IPS DF 6.9 (cell line): ENCODE measurements at places on chromosomes 7 and 10.

DNA sequence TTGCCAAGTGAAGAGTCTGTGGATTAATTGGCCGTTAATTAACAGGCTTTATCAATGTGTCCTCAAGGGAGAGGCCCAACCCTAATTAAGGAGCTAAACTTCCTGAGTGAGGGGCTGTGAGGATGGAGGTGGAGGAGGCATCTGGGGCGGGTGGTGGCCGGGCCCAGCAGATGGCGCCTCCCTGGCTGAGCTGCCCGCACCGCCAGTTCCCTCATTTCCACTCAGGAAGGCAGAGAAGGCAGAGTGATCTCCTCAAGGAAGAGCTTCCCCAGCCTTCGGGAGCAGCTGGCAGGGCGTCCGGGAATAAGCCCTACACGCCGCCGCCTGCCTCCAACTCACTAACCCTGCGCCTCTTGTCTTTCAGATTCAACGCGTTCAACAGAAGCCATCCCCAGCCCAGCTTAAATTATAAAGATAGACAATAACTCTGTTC, 112.2 kb downstream of the CYTH3 start:
- H3K36me3 ChIP-seq, result peaks cover 12% of the 10 kb centered on the region
- H3K4me1 ChIP-seq, result no peaks in the 10 kb centered on the region
- DNase-seq, result peak; percentile 20
- no peaks in the 10 kb centered on the region for H3K27me3 ChIP-seq
- no peak overlapping the region for H3K27ac ChIP-seq
- H3K4me3 ChIP-seq, result no peak overlapping the region

GRCh38 chr7:158858592-158859503, 2.5 kb downstream of the DYNC2I1 start:
- H3K27me3 ChIP-seq, result no peaks in the 10 kb centered on the region
- peaks cover 3% of the 10 kb centered on the region; the same call in 1 of the 2 replicates for H3K4me1 ChIP-seq
- no peak for DNase-seq
- no peak overlapping the region for H3K27ac ChIP-seq

GRCh38 chr7:13846386-13846785, 143.1 kb downstream of the ETV1 start:
- H3K4me1 ChIP-seq, result no peaks in the 10 kb centered on the region
- H3K27me3 ChIP-seq, result no peaks in the 10 kb centered on the region
- no peaks in the 10 kb centered on the region for H3K36me3 ChIP-seq
- H3K4me3 ChIP-seq, result no peak overlapping the region

- no peak overlapping the region for H3K4me3 ChIP-seq
- no peak for DNase-seq
- H3K27ac ChIP-seq, result no peak overlapping the region
Measured at GRCh38 chr7:100509231-100509630, 25.5 kb downstream of the NYAP1 start.

DNA sequence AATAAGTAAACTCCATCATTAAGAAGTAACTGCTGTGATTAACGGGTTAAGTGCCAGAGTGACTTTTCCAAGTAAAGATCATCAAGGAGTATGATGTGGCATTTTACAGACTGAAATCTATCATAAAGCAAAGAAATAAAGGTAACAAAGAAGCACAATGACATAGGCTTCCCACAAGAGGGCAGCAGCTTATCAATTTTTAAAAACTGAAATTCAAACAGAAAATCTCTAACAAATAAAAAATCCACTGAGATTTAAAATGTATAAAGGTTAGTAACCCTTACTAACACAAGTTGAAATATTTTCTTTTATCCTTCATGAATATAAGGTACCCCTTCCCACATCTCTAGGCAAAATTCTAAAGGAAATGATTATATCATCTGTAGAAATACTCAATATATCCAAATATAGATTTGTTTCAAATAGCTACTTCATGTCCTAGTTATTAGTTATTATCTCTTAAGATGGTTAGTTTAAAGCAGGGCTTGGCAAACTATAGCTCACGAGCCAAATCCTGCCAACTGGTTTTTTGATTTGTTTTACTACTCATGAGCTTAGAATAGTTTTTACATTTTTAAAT, 29.2 kb downstream of the FAM3C start:
- DNase-seq, result no peak
- H3K4me1 ChIP-seq, result no peaks in the 10 kb centered on the region
- H3K27me3 ChIP-seq, result no peaks in the 10 kb centered on the region

DNA sequence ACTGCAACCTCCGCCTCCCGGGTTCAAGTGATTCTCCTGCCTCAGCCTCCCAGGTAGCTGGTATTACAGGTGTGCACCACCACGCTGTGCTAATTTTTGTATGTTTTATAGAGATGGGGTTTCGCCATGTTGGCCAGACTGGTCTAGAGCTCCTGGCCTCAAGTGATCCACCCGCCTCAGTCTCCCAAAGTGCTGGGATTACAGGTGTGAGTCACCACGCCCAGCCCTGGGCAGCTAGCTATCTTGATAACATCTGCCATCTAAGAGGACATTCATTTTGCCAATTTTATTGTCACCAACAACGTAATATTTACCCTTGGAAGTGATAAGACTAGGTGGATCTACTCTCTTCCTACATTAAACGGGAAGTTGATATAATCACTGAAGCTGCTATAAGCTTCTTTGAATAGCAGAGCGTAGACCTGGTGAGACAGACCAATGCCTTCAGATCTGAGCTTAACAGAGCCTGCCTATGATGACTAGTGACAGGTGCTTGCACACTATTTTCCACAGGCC, 39.7 kb upstream of the SLC35B4 start:
- H3K4me1 ChIP-seq, result no peaks in the 10 kb centered on the region
- no peaks in the 10 kb centered on the region for H3K27me3 ChIP-seq
- no peaks in the 10 kb centered on the region for H3K36me3 ChIP-seq
- no peak overlapping the region for H3K4me3 ChIP-seq
- no peak overlapping the region for H3K27ac ChIP-seq

GRCh38 chr10:58898854-58899573, 277.4 kb upstream of the PHYHIPL start:
- H3K27ac ChIP-seq, result no peak overlapping the region
- no peaks in the 10 kb centered on the region for H3K27me3 ChIP-seq
- DNase-seq, result no peak
- no peak overlapping the region for H3K4me3 ChIP-seq
- no peaks in the 10 kb centered on the region for H3K36me3 ChIP-seq

DNA sequence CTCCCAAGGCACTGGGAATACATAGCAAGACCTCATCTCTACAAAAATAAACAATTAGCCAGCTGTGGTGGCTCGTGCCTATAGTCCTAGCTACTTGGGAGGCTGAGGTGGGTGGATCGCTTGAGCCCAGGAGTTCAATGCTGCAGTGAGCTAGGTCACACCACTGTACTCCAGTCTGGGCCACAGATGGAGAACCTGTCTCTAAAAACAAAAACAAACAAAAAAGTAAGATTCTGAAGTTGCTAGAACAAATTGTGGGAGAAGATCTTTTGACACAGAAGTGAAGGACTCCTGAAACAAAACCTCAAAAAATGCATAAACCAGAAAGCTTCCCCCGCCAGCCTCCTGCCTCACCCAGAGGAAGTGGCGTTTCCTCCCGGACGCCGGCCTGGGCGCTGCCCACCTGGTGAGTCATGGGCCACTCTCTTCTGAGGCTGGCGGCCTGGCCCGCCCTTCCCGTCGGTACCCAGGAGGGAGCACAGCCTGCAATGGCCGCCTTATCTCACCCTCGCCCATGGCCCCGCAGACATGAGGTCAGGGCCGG, 25.4 kb upstream of the ELN start:
- H3K4me3 ChIP-seq, result no peak overlapping the region
- H3K36me3 ChIP-seq, result no peaks in the 10 kb centered on the region
- no peaks in the 10 kb centered on the region for H3K27me3 ChIP-seq
- H3K4me1 ChIP-seq, result no peaks in the 10 kb centered on the region
- no peak for DNase-seq

DNA sequence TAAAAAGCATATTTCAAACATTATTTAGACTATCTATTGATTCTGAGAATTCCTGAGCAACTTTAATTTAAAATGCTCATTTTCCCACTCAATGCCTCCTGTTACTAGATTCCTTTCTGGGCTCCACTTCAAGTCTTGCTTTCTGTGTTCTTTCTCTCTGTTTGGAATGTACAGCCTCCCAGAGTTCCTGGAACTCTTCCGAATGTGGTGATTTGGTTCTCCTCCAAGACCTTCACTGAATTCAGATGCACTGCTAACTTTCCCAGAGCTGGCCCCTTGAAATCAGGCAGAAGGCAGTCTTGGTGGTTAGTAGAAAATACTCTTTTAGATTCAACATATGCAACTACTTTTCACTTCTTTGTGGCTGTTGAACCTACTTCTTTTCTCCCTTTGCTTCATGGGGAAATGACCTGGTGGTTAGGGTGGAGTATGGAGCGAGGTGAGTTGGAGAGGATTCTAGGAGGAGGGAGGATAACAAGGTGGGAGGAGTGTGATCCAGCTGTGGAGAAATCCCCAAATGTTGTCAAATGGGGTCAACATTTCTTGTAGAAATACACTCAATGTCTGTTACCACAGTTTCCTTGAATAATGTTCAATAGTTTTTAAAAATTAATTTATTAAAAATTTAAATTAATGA, 27.9 kb upstream of the CCDC7 start:
- no peak overlapping the region for H3K4me3 ChIP-seq
- H3K27me3 ChIP-seq, result no peaks in the 10 kb centered on the region
- no peak for DNase-seq
- no peaks in the 10 kb centered on the region for H3K4me1 ChIP-seq
- H3K36me3 ChIP-seq, result no peaks in the 10 kb centered on the region
- H3K27ac ChIP-seq, result no peak overlapping the region

GRCh38 chr7:66697449-66698438, 42.8 kb upstream of the RABGEF1 start:
- no peak overlapping the region for H3K27ac ChIP-seq
- 0 out of 2 replicates have a peak, but pooled peaks cover 2% of the 10 kb centered on the region for H3K36me3 ChIP-seq
- DNase-seq, result no peak
- no peaks in the 10 kb centered on the region for H3K4me1 ChIP-seq
- H3K27me3 ChIP-seq, result no peaks in the 10 kb centered on the region

DNA sequence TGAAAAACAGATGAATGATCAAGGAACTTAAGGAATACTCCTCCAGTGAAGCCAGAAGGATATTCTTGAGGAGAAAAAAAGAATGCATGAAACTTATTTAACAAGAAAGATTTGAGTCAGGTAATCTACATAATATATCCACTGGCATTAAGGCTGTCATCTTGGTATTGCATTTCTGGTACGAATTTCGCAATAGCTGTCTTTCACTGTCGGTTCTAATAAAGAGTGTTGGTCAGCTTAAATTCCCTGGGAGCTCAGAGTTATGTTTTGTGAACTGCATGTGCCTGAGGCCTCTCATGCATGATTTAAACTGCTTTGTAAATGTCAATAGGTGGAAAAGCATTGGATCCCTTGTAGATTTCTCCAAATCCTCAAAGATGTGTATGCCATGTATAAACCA, 565.3 kb upstream of the GALNT17 start:
- H3K27me3 ChIP-seq, result no peaks in the 10 kb centered on the region
- no peak overlapping the region for H3K27ac ChIP-seq
- DNase-seq, result no peak
- H3K36me3 ChIP-seq, result no peaks in the 10 kb centered on the region

GRCh38 chr10:45000138-45000751, 478 bp upstream of the ZNF22 start:
- H3K27ac ChIP-seq, result no peak overlapping the region
- no peaks in the 10 kb centered on the region; the same call in 1 of the 2 replicates for H3K36me3 ChIP-seq
- no peaks in the 10 kb centered on the region for H3K27me3 ChIP-seq

DNA sequence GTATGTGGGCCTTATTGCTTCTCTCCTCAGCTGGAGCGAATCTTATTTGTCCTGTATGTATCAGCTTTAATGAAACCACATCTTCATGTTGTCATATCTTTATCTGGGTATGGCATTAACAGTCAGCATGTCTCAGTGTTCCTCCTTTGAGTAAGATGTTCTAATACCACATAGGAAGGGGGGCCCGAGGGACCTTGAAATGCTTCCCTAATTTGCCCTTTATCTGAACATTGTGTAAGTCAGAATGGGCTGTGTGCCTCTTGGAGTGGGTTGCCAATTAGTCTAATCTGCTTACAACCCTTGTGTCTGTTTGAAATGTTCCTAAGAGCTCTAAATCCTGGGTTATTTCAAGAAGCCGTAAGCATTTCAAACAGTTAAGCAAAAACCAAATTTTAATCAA, 623.8 kb downstream of the SUGCT start:
- no peaks in the 10 kb centered on the region for H3K27me3 ChIP-seq
- no peaks in the 10 kb centered on the region for H3K36me3 ChIP-seq
- H3K27ac ChIP-seq, result no peak overlapping the region
- no peak overlapping the region for H3K4me3 ChIP-seq

- no peak overlapping the region for H3K4me3 ChIP-seq
- H3K4me1 ChIP-seq, result peaks cover 2% of the 10 kb centered on the region; the same call in 1 of the 2 replicates
- no peak overlapping the region for H3K27ac ChIP-seq
- no peaks in the 10 kb centered on the region for H3K27me3 ChIP-seq
Measured at GRCh38 chr7:133950855-133951254, 176.3 kb upstream of the LRGUK start.

DNA sequence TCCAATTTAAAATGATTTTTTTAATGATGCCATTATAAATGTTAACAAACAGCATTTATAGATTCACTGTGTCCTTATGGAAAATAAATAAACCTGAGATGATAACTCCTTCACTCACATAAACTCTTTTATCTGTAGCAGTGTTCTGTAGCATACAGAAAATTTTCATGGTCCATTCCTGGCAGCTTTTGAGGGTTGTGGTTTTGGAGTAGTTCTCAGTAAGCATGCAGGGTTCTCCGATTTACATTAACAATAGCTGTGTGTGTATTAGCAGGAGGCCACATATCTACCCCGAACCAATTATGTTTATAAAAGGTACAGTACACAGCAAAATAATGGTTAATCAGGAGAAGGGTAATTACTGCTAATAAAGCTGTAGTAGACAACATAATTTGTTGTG, 162.7 kb downstream of the CDCA7L start:
- H3K27ac ChIP-seq, result no peak overlapping the region
- no peaks in the 10 kb centered on the region for H3K4me1 ChIP-seq
- no peak overlapping the region for H3K4me3 ChIP-seq
- DNase-seq, result no peak
- no peaks in the 10 kb centered on the region for H3K36me3 ChIP-seq

- H3K27me3 ChIP-seq, result no peaks in the 10 kb centered on the region
- no peak for DNase-seq
- H3K4me3 ChIP-seq, result no peak overlapping the region
- no peak overlapping the region for H3K27ac ChIP-seq
- no peaks in the 10 kb centered on the region for H3K36me3 ChIP-seq
- H3K4me1 ChIP-seq, result no peaks in the 10 kb centered on the region
Measured at GRCh38 chr10:61642150-61642571, 20.6 kb upstream of the CABCOCO1 start.

DNA sequence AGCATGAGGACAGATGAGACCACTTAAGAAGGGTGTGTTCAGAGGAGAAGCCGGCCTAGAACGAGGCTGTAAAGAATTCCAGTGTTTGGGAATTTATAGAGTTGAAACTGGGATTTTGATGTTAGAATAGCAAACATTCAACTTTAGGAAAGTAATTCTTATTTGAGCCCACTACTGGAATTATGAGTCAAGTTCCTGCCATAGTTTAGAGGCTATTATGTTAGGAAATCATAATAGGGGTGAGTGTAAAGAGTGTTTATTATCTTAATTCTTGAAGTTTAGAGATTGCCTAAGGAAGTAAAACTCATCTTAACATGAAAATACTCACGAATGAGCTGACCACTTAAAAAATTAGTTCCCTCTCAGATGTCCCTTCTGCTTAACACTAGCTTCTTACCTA, 2.1 kb downstream of the CBLL1 start:
- H3K27me3 ChIP-seq, result no peaks in the 10 kb centered on the region
- DNase-seq, result no peak
- peaks cover 2% of the 10 kb centered on the region; the same call in 1 of the 2 replicates for H3K4me1 ChIP-seq
- H3K4me3 ChIP-seq, result no peak overlapping the region
- H3K27ac ChIP-seq, result no peak overlapping the region
